Cortex of kidney (tissue), 1 donor: ENCODE measurements at places on chromosomes 1 and 21.

- DNase-seq = no peak
These were observed 86.6 kb upstream of the C1orf87 start for GRCh38 chr1:60160141-60160540.

- DNase-seq = no peak
These were observed 12.4 kb downstream of the CDC42 start for GRCh38 chr1:22064751-22065402.

- DNase-seq = no peak
These were observed 56.9 kb downstream of the MIER1 start for GRCh38 chr1:66981679-66982078.

DNA sequence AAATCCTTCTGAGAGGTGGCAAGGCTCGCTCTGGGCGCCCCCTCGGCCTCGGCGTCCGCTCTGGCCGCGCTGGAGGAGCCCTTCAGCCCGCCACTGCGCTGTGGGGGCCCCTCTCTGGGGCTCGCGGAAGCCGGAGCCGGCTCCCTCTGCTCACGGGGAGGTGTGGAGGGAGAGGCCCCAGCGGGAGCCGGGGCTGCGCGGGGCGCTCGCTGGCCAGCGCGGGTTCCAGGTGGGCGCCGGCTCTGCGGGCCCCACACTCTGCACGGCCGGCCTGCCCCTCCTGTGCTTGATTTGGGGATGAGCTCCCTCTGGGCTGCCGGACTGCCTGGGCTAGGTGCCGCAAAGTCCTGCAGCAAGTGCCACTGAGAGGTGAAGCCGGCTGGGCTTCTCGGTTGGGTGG is 1260.7 kb upstream of the PRMT6 start:
- DNase-seq = no peak

DNA sequence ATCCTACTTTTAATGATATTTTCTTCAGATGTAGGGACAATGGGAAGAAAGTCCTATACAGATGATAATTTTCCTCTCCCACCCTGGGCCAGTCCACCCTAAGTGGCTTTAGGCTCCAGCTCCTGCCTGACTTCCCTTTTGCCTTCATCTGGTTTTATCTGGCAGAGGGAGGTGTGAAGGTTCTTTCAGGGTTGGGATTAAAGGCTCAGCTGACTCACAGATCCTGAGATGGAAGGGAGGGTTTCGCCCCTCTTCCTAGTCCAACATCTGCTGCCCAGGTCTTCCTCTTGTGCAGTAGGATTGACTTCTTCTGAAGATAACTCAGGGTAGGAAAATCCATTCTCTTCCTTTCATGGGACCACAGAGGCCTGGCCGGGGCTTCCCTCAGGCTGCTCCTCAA is 362.4 kb upstream of the KAZN start:
- DNase-seq = no peak

GRCh38 chr21:41863439-41863740 is 15.8 kb downstream of the PRDM15 start:
- DNase-seq = no peak

DNA sequence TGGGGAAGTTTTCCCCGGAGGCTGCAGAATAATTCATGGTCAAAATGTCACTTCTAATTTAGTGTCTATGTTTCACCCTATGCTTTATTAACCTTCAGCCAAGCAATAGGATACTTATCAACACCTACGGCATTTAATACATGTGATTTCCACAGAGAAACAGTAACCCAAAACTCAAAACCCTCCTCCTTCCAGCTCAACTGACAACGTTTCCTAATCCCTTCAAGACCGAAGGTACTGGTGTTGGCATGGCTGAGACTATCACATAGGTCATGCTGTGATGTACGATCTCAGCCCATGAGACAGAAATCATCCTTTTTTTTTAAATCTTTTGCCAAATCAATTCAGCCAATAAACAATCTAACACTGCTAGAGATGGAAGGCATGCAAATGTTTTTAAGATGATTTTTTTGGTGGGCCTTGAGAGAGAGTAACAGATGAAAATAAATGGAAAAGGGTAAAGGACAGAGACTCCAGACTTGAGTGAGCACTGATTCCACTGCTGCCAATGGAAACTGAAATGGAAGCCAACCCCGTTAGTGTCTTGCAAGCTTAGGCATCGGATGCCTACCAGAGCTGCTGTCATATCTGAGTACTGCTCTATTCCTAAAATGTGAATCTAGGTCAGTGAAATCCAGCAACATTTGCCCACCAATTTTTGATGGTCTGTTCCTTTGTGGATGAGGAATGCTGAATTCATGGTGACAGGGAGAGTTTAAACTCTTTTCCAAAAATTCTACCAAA is 63.4 kb upstream of the BCL10 start:
- no peak for DNase-seq

DNA sequence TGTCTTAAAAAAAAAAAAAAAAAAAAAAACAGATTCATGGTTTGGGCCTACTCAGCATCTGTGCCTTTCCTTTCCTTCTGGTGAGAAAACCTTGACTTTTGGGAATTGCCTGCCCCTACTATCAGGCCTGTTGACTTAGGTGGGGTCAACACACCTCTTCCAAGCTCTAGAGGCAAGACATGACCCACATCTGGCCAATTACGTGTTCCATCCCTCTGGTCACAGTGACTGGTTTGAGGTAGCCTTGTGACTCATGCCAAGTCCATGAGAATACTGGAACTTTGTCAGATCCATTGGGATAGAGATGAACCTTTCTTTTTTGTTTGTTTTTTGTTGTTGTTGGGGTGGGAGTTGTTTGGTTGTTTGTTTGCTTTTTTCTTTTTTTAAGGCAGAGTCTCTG is 37.3 kb upstream of the KHDRBS1 start:
- DNase-seq = no peak

DNA sequence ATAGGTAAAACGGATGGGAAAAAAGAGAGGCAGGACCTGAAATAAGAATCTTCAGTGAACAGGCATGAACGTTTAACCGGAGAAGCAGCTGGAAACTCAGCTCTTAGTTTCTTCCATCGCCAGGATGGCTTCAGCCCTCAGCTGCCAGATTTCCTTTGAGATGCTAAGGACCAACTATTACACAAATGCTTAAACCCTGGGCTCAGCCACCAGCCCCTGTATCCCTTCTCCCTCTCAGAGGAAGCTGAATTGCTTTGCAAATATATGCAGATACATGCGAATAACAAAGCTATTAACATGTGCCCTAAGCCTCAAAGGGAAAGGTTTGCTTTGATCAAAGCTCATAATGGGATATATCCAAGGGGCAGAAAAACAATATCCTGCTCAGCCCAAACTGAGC is 515.1 kb downstream of the OMA1 start:
- no peak for DNase-seq

GRCh38 chr1:206557636-206558473 is 50.5 kb downstream of the RASSF5 start:
- no peak for DNase-seq

DNA sequence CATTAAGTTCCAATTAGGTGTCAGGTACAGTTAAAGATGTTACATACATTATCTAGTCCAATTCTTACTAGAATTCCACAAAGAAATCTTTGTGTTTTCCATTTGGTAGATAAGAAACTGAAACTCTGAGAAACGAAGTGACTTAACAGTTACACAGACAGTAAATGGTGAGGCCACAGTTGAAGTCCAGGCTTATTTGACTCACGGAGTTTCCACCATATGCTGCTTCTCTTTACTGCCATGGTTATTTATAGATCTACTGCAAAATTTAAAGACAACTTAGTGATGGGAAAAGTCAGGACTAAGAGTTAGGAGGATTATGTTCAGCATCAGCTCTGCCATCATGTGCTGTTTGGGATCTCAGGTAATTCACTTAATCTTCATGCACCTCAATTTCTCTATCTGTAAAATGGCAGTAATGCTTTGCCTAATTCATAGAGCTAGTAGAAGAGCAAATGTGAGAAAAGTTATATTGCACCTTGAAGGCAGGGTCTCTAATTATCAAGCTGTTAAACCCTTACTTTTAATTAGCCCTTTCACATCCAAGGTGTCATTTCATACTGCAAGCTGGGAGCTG is 26.2 kb upstream of the SAMSN1 start:
- no peak for DNase-seq

- DNase-seq = no peak
These were observed 34.9 kb downstream of the SYF2 start for GRCh38 chr1:25197235-25197975.

DNA sequence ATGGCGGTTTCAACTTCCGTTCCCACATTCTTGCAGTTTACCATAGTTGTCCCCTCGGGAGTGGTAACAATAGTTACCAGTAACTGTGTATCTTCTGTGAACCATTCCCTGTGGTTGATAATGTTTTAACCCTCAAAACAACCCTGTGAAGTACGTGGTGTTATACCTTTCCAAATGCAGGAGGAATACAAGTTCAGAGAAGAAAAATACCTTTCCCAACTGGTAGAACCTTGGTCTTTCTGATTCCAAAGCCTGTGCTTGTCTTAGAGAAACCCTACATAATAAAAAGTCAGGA is 789 bp downstream of the BTF3L4 start:
- no peak for DNase-seq

- no peak for DNase-seq
These were observed 86.9 kb downstream of the ADARB1 start for GRCh38 chr21:45161038-45161945.
